Activated CD4-positive, CD25-positive, alpha-beta regulatory T cell (primary cell): ENCODE measurements at places on chromosomes 12 and 14.

DNA sequence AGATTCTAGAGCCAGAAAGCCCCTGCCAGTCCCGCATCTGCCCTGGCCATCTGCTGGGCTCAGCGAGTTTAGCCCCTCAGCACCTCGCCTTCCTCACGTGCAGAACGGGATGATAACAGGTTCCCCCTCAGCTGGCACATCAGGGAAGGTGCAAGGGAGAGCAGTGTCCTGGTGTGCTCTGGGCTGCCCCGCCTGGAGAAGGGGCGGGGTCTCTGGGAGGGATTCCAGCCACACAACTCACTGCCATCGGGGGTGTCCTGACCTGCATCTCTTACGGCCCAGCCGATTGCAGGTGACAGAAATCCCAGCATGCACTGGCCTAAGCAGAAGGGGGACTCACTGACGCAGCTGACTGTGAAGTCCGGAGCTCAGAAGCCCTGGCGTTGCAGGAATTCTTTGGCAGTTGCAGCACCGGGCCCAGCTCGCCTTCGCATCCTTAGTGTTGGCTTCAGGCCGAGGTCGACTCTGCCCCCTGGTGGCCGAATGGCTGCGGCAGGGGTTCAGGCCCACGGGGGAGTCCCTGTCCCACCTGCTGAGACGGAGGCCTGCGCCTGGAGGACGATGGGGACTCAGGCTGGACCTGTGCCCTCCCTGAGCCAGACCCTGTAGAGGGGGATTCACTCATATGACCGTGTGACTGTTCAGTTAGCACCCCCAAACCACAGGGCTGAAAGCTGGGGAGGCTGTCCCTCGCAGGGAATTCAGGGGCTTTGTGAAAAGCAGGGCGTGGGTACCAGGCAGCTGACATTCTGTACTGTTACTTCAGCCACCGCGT, 178.6 kb downstream of the ADGRD1 start:
- DNase-seq: peak; percentile 45

DNA sequence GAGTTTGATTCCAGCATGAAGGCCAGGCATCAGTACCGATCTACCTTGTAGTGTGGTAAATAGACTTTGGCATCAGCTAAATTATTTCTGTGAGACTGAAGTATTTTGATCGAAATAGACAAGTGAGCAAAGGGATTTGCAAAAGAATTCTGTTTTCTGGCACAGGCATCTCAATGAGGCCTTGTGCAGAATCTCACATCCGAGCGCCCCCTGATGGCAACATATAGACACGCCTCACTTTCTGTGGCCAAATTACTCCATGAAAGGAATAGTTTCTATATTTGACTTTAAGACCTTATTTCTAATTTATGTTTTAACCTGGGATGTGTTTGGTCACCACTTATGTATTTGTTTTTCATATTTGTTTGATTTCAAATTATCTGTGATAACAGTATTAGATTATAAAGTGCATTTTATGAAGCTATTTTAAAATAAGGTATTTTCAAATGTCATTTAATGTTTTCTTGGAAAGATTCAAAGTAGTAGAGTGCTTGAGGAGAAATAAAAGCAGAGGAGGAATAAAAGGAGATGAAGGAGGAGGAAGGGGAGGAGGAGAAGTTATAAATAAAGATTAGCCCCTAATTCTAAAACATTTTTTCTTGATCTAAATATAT, 731.9 kb downstream of the NRXN3 start:
- no peak for DNase-seq

- no peak for DNase-seq
These were observed 367.3 kb downstream of the DUSP6 start for GRCh38 chr12:88985011-88985410.

DNA sequence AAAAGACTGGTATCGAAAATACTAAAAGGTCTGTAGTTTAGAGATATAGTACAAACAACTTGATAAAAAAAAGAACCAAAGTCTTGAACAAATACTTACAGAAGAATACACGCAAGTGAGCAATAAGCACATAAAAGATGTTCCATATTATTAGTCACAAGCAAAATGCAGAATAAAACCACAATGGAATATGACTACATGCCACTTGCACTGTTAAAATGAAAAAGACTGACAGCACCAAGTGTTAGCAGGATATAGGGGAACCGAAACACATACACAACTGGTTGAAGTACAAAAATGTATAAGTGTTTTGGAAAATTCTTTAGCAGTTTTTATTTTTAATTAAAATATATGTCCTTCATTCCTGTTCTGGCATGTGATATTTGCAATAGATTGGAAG, 3.6 kb downstream of the CLEC2A start:
- DNase-seq: no peak

DNA sequence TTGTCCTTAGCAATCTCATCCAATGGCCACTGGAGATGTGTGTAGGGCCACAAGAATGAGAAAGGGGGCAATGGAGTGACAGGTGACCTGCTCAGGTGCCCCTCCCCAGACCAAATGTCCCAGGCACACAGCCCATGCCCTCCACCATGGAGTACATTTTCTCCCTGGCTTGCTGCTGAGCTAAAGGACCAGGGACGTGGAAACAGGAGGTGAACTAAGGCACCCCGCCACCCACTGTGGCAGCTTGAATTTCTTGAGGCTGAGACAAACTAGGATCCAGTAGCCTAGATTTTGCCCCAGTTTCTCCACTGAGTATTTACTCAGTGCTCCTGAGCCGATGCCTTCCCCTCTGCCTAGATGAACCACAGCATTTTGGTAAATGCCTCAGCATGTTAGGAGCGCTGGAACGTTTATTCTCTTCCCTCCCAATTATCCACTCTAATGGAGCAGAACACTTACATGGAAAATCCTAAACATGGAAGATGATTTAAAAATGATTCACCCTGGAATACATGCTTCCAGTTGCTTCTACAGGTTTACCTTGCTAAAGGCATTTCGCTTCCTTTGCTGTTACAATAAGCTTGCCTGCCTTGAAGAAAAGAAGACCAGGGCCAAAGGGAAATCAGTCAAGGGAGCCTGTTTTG, 198.0 kb downstream of the ZFP36L1 start:
- DNase-seq: no peak

DNA sequence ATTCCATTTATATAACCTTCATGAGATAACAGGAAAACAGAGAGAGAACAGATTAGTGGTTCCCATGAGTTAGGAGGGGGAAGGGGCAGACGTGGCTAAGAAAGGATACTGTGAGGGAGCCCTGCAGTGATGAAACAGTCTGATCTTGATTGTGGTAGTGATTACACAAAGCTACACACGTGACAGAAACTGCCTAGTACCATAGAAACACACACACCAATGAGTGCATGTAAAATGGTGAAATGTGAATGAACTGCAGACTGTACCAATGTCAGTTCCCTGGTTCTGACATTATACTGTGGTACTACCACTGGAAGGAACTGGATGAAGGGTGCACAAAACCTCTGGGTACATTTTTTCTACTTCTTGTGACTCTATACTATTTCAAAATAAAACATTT, 36.9 kb downstream of the NRDE2 start:
- no peak for DNase-seq

DNA sequence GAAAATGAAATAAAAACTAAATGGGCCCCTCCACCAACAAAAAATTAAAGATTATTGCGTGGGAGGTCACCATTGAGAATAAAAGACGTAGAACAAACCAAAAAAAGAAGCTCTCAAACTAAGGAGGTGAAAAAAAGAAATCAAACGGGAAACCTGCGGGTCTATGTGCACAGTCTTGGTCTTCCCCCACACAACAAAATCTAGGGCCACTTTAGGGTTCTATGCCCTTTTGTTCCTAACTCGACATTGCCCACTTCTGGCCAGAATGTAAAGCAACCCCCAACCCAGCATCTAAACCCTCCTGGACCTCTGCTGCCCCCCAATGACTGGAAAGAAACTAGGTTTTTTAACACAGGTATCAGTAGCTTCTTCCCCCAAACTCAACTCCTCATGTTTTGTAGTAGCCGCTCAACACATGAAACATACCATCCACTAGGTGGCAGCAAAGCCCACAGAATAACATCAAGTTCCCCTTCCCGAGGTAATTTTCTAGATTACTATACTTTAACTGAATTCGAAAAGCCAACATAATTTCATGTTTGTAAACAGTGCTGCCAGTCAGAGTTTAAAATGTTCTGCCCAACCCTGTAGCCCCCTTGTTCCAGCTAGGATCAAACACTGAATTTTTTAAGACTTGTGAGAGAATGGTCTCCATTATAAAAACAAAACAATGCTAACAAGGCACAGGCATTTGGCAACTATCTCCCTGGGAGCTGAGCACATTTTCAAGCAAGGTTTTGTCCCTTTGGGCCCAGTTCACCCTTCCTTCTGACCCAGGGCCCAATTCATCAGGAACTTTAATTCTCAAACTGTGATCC, 18.7 kb downstream of the DAD1 start:
- peak; percentile 59 for DNase-seq

- DNase-seq: no peak
These were observed 15.7 kb upstream of the KDM2B start for GRCh38 chr12:121596526-121596925.

DNA sequence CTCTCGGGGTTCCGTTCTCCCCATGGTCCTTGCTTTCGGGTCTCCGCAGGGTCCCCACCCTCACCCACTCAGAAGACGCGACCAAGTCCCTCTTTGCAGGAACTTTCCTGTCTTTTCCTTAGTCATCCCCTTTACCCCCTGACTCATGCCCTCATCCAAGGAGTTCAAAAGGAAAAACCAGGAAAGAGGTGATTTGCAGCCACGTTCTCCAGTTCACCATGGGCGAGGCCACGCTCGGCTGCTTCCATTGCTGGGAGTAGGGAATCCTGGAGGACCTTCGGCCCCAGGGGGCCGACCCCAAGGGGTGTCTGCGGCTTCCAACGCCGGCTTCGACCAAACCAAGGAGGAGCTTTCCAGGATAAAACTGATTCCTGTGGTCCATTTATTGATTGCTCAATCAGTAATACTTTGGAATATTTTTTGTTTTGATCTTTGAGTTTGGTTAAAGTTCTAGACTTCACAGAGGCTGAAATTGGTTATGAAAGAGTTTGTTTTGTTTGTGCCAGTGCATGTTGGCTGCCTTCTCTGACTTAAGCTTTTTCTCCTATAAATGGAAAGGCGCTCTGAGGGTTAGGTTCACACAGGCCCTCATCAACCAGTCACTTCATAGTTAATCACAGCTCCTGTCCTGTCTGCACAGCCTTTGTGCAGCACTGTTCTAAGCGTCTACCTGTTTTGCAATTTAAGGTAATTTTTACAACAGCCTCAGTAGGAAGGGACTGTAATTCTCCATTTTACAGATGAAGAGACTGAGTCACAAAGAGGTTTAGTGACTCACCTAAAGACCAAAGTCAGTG, 827 bp downstream of the ALDH2 start:
- DNase-seq: no peak

DNA sequence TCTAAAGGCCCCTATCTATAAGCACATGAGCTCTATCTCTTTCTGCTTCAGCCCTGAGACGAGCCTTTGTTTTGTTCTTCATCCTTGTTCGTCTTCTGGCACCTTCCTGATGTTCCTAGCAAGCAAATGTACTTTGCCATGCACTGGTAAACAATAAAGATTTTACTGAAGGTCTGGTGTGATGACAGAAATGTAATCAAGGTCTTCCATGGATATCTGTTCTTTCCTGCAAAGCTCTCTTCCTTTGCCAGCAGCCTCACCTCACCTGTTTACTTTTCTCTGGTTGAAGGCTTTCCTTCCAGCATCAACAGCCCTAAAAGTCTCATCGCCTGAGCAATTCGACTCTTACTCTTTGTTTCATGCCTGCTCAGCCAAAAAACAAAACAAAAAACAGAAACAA, 330.3 kb downstream of the PCNX1 start:
- DNase-seq: no peak

GRCh38 chr12:38785381-38785780, 120.0 kb downstream of the CPNE8 start:
- no peak for DNase-seq

DNA sequence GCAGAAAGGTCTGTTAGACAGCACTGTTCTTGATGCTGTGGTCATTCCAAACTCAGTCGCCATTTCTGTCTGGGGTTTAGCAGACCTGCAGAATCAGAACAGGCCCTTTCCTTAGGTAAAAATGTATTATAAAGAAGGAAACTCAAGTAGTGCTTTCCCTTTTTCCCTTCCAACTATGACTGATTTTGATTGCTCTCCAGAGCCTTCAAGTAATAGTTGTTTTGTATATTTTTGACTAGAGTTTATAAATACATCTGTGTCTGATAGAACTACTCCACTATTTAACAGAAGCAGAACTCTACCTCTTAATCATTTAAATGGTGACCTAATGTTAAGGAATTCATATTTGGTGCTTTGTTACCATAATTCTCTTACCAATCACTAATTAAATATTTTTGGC, 74.0 kb downstream of the WNK1 start:
- no peak for DNase-seq

DNA sequence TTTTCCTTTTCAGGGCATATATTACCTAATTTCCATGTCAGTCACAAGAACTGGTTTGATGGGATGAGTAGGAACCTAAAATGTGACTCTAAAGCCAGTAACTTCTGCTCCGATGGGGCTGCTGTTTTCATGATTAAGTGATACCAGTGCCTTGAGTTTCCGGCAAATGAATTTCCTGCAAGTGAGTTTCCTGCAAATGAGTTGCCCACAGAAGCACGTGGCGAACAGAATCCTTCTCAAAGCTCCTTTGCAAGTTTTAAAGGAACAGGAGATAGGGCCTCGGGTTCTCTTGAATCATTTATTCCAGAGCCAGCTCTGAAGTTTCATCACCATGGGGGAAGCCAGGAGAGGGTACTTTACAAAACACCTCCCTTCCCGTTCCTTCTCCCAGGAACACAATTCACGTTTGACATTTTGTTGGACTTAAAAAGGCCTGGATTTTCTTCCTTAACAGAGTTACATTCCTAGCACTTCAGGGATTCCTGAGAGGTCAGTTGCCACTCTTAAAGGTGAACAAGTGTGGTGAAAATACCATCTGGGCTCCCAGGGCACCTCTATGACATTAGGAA, 2.2 kb upstream of the PPTC7 start:
- no peak for DNase-seq

DNA sequence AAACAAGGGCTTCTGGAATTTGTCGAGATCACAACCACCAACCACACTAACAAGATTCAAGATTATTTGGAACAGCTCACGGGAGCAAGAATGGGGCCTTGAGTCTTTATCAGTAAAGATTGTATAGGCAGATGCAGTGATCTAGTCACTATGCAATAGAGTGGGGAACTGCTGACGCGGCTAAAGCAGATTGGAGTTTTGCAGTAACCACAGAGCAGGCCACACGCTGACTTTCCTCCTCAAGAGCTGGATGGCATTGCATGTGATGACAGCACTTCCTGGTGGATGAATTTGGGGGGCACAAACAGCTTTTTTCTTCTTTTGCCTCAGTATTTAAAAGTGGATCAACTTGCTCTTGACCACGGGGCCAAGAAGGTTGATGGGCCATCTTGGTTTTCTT, 46.0 kb downstream of the KCNK13 start:
- no peak for DNase-seq

- DNase-seq: no peak
These were observed 14.0 kb downstream of the RNF34 start for GRCh38 chr12:121413917-121414316.

DNA sequence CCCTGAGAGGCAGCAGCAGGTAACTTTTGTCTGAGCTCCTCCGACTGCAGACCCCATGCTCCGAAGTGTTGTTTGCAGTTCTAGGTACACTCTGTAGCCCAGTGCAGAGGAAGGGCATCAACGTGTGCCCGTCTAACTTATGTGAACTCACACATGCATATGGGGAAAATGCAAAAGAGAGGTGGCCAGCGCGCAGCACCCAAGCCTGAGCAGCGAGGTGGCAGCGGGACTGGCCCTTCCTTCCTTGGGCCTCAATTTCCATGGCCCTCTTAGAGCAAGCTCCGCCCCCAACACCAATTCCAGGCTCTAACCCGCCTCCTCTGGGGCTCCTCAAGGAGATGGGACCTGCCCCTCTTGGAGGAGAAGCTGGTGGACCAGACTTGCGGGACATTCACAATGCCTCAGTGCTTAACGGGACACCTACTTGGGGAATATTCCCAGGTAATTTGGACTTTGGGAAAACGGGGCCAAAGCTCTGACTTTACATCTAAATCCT, 27.7 kb downstream of the GPR68 start:
- DNase-seq: no peak
